ENCODE measurements at places on chromosomes 7 and 10.

DNA sequence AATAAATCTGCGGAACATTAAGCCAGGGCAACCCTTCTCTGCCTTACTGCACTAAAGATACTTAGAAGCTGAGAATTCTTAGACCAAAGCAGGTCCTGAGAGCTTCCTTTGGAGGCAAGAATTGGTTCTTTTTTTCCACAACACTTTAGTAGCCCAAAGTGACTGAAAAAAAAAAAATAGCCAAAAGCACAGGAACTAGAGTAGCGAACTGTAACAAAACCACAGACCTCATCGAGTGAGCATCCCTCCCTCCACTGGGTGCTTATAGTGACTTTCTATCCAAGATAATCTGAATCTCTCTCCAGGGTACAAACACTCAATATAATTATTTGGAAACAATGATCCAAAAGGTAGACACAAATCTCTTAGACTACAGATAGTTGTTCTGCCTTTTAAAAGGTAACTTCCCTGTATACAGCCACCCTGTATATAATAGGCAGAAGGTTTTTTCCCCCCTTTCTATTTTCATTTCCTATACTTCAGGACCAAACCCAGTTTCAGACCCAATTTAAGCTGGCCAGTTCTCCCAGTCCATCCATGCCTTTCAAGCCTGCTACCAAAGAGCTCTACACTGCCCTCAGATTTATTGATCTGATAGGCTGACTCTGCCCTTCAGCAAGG lies 31.6 kb upstream of the KCNIP2 start:
- no peak overlapping the region for H3K27ac ChIP-seq
- H3K4me3 ChIP-seq = no peak overlapping the region
- H3K4me1 ChIP-seq = peaks cover 19% of the 10 kb centered on the region
- peaks cover 7% of the 10 kb centered on the region for H3K36me3 ChIP-seq
- no peak for DNase-seq

DNA sequence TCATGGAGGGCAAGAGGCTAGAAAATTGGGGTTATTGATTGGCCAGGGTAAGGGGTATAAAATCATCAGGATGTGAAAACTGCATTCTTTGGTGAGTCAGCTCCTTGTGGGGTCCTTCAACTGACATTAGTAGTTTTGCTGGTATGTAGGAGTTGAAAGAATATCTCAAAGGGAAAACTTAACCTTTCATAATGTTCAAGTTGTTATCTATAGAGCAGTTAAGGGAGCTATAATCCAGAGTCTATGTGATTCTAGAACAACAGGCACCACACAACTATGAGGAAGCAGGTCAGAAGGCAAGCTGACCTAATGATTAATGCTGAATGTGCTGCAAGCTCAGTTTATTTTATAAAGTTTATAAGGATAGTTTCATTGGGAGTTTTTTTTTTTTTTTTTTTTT lies 13.7 kb downstream of the PRPS1L1 start:
- no peak overlapping the region for H3K4me3 ChIP-seq
- no peak overlapping the region for H3K27ac ChIP-seq
- DNase-seq = no peak
- H3K27me3 ChIP-seq = no peaks in the 10 kb centered on the region
- no peaks in the 10 kb centered on the region for H3K36me3 ChIP-seq

- no peaks in the 10 kb centered on the region for H3K36me3 ChIP-seq
- peaks cover 20% of the 10 kb centered on the region for H3K27me3 ChIP-seq
- H3K4me3 ChIP-seq = no peak overlapping the region
- H3K4me1 ChIP-seq = peaks cover 7% of the 10 kb centered on the region
These were observed 6.6 kb upstream of the NPC1L1 start for GRCh38 chr7:44547536-44548231.

GRCh38 chr7:80346704-80347103 lies 165.2 kb downstream of the GNAT3 start:
- DNase-seq = no peak
- no peaks in the 10 kb centered on the region for H3K36me3 ChIP-seq
- no peak overlapping the region for H3K27ac ChIP-seq

DNA sequence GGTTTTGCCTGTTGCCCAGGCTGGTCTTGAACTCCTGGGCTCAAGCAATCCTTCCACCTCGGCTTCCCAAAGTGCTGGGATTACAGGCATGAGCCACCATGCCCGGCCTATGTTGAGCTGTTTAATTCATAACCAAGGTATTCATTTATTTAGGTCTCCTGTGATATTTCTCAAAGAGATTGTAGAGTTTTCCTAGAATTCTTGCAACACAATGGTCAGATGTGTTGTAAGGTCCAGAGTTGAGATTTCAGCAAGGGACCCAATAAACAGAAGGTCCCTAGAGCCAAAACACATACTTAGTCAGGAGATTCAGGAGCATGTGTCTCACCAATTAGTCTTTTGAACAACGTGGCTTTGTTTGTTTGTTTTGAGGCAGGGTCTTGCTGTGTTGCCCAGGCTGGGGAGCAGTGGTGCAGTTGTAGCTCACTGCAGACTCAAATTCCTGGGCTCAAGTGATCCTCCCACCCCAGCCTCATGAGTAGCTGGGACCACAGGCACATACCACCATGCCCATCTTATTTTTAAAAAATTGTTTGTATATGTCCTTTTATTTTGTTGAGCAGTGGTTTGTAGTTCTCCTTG lies 321.3 kb upstream of the GALNT17 start:
- no peak overlapping the region for H3K27ac ChIP-seq
- DNase-seq = no peak
- H3K27me3 ChIP-seq = no peaks in the 10 kb centered on the region
- no peak overlapping the region for H3K4me3 ChIP-seq
- H3K36me3 ChIP-seq = no peaks in the 10 kb centered on the region

- H3K36me3 ChIP-seq = peaks cover 5% of the 10 kb centered on the region
- H3K4me1 ChIP-seq = peaks cover 30% of the 10 kb centered on the region
- no peak overlapping the region for H3K4me3 ChIP-seq
- no peak overlapping the region for H3K27ac ChIP-seq
- no peaks in the 10 kb centered on the region for H3K27me3 ChIP-seq
These were observed 32.4 kb downstream of the TRIM8 start for GRCh38 chr10:102676534-102677315.

DNA sequence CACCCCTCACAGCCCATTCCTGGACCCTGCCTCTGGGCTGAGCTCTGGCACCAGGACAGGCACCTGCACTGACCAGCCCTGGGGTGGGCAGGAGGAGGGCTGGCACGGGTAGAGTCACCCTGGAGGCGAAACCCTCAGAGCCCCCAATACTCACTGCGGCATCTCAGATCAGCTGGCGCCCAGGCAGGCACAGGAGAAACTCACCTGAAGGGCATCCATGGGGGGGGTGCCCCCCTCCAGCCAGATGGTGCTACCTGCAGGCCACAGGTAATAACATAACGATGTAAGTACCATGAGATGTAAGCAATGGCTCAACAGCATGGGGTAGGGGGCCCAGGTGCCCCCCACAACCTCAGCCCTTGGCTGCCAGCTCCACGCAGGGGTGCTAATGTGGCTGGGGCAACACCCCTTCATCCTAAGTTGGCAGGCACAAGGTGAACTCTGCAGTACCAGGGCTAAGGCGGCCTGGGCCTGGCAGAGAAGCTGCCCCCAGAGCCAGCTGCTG lies 12.1 kb upstream of the PYROXD2 start:
- H3K27me3 ChIP-seq = no peaks in the 10 kb centered on the region
- no peak overlapping the region for H3K27ac ChIP-seq
- H3K36me3 ChIP-seq = peaks cover 25% of the 10 kb centered on the region

DNA sequence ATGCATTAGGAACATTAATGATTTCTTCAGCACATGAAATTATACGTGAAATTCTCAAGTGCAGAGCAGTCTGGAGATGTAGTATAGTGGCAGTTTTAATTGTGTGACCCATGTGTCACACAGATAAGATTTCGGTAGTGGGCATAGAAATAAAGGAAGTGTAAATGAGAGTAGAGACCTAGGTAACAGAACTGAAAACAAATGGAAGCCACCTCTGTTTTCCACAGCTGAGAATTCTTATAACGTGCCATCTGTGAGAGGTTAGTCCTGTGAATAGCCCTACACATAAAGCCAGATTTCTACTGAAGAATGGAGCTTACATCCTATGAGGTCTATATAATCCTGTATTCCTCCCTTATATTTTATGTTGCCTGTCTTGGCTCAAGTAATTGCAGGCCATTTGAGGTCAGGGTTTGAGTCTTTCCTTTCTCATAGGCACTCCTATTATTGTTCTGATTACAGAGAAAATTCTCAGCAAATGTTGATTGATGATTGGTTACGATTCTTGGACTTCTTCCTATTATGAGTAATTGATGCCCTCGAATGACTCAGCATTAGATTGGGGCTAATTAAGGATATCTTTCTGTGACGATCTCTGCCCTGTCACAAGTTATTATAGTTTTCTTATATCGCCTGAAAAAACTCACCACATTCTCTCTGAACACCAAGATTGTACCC lies 258.2 kb downstream of the KIF20B start:
- H3K36me3 ChIP-seq = no peaks in the 10 kb centered on the region
- peaks cover 5% of the 10 kb centered on the region for H3K27me3 ChIP-seq
- H3K4me1 ChIP-seq = no peaks in the 10 kb centered on the region
- H3K27ac ChIP-seq = no peak overlapping the region

- peak overlapping the region; percentile 36 for H3K4me3 ChIP-seq
- peak; percentile 4 for DNase-seq
- H3K4me1 ChIP-seq = peaks cover 52% of the 10 kb centered on the region
These were observed 311.2 kb downstream of the RNLS start for GRCh38 chr10:88271761-88272543.
